NCI-H2081 (cell line): ENCODE measurements at places on chromosomes 7 and 10.
A peak's percentile ranks its signal among the peaks of the same experiment; 100 is the strongest.

GRCh38 chr10:85925201-85925750, 441.3 kb downstream of the GRID1 start:
- DNase-seq = no peak

DNA sequence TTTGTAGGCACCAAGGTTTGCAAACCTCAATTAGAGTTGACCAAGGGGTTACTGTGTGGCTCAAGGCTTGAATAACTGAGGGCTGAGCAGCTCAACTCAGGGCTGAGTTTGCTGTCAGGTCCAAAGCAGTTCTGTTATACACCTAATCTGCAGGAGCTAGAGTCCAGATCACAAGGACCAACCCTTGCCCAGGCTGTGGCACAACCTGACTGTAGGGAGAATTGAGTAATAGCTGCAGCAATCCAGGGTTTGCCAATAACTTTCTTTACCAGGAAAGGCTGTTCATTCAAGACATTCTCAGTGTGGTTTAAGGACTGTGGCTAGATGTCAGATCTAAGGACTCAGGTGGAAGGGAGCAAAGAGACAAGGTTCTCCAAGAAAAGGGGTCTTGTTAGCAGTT, 115.6 kb upstream of the IMMP2L start:
- no peak for DNase-seq

DNA sequence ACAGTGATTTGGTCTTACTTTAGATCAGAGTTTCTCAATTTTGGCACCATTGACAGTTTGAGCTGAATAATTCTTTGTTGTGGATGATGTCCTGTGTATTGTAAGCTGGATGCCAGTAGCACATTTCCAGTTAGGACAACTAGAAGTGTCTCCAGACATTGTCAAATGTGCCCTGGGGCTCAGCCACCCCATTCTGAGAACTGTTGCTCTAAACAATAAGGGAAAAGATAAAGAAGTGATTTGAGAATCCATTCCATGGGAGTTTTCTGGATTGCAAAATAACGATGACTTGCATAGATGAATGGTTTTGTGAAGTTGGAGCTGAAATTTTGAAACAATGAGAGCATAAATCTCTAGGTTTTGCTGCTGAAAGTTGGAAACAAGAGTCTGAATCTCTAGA, 44.6 kb downstream of the NUP205 start:
- DNase-seq = no peak

DNA sequence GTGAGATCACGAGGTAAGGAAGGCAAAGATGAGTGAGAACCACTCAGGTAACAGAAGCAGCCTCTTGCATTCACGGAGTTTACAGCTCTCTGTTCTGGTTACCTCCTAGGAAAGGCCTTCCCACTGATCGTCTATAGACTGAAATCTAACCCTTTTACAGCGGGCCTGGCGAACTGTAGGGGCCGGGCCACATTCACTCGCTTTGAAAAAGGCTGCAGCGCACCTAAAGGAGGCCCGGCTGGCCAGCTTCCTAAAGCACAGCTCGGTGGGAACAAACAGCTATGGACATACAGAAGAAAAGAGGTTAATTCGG, 565 bp downstream of the ATP5MK start:
- DNase-seq = no peak

DNA sequence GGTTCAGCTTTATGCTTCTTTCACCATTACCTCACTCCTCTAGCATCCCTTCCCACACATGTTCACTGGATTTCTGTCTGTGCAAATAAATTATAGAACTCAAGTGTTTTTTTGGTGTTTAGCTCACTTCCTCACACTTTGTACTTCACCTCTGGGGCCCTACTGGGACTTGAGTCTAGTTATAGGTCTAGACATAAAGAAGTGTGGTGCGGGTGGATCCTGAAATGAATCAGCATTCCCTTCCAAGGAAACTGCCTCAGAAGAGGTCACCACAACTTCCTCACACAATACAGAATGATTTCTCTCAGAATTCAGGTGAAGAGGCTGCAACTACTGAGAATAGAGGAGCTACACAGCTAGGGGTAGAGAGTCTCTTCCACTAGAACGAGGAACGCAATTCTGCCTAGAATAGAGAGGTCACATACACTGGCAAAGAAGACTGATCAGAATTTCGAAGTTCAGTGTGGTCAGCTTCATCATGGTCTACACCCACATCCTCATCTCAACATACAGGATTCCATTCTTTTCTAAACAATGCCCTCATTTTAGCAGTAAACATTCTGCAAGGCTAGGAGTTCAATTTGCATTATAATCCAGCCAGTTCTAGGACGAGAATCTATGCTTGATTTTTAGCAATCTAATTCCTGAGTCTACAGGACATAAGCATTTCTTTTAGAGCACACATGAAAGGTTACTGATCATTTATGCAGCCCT, 938.7 kb upstream of the PHF14 start:
- DNase-seq = no peak

DNA sequence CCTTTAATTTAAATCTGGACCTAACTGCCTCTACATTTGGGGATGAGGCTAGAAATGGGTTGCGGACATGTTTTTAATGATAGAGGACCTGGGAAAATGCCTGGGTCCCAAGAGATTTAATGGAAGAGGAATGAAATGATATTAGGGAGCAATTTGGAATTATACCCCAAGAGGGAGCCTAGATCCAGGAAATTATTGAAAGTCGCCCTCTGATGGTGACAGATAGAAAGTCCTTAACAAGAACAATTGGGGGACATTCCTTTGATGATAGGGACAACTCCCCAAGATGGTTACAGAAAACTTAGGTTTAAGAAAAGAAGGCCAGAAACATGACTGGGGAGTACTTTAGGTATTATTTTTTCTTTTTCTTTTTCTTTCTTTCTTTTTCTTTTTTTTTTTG, 9.5 kb upstream of the TSGA13 start:
- peak; percentile 45 for DNase-seq

GRCh38 chr7:3065724-3066143, 22.1 kb upstream of the CARD11 start:
- peak; percentile 29 for DNase-seq

GRCh38 chr10:121594623-121595350, 3.5 kb downstream of the FGFR2 start:
- DNase-seq = no peak

DNA sequence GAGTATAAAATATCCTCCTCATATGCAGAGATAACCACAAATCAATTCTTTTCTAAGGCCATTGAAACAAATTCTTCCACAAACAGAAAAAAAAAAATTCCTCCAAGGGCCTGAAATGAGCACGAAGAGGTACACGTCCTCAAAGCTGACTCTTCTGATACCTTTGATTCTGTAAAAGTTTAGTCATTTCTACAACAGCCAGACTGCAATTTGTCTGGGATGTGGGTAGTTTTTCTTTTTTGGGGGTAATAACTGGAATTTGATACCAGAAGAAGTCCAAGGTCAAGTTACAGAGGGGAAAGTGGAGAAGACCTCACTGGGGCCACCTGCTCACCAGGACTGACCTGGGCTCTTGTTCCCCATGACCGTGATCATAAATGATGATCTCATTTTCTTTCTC, 121.8 kb downstream of the AOAH start:
- DNase-seq = no peak

- DNase-seq = no peak
Observed at GRCh38 chr10:114259824-114260223, 20.8 kb downstream of the VWA2 start.

GRCh38 chr7:2978408-2978807, 65.3 kb downstream of the CARD11 start:
- no peak for DNase-seq
